ENCODE measurements at places on chromosomes 16 and 17.

GRCh38 chr17:8021565-8022359, 17.1 kb upstream of the ALOX15B start:
- ATAC-seq, result no peak

DNA sequence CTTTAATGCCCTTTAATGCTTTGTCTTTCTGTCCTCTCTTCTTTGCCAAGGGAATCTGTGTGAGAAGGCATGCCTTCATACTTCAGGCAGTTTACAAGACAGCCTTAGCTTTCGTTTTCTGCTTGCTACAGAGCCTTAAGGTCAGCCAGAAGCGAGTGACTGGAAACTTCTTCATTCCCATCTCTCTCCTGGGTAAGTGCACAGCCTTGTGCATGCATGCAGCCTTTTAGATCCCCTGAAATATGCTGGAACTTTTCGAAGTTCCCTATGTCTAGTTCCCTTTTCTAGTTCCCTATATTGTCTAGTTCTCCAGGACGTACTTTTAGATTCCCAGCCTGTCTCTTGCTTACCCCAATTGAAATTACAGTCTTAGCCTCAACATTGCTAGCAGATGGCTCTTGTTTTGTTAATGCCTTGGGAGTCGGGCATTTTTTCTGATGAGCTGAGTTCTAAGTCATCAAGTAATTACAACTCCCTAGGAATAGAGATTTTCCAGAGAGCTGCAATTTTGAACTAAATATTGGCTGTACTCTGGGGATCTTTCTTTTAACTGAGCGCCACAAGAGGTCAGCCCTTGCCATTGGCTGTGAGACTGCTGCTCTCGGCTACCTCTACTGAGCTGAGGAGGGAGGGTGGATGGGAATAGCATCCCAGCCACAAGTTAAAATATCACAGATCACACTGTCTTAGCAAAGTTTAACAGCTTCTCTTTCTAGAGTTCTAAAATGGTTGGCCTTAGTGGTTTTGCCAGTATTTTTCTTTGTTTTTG, 22.7 kb upstream of the PPM1D start:
- ATAC-seq, result peak; percentile 52

GRCh38 chr17:31586946-31587345, 195.5 kb downstream of the RAB11FIP4 start:
- no peak for ATAC-seq

DNA sequence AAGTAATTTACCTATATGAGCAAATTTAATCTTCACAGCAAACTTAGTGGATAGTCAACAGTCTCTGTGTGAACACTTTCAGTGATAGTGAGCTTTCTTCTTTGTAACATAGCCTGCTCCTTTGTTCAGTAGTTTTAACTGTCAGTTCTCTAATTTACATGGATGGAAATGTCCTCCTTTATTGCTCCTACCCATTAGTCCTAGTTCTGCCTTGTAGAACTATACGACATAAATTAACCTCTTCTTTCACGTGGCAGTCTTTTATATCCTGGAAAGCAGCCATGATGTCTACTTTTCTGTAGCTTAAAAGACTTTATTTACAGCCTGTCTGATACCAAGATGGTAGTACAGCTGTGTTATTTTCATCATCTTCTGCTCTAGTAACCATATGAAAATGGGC, 143.6 kb downstream of the TANC2 start:
- ATAC-seq, result no peak

- peak; percentile 77 for ATAC-seq
Measured at GRCh38 chr16:57071831-57072582, 20.4 kb upstream of the CPNE2 start.

- no peak for ATAC-seq
Measured at GRCh38 chr17:8629371-8630226, 926 bp downstream of the MYH10 start.

- ATAC-seq, result no peak
Measured at GRCh38 chr16:11118479-11118878, 137.5 kb downstream of the SOCS1 start.

GRCh38 chr17:12814718-12815117, 25.4 kb downstream of the ARHGAP44 start:
- ATAC-seq, result no peak

DNA sequence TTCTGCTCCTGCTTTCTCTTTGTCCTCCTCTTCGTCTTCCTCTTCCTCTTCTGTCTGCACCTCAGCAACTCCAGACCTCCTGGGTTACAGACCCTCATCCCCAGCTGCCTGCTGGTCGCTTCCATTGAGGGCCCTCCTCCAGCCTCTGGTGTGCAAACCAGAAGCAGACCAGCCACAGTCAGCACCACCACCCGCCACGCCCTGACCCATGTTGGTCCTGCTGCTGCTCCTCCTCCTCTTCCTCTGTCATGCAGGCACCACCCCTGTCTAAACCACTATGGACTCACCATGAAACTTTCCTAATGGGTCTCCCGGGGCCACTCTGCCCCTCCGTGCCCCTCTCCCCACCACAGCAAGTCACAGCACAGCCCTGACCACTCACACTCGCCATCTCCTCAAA, 11.4 kb upstream of the OGFOD3 start:
- ATAC-seq, result peak; percentile 36

GRCh38 chr16:76294396-76295214, 17.4 kb downstream of the CNTNAP4 start:
- ATAC-seq, result no peak

DNA sequence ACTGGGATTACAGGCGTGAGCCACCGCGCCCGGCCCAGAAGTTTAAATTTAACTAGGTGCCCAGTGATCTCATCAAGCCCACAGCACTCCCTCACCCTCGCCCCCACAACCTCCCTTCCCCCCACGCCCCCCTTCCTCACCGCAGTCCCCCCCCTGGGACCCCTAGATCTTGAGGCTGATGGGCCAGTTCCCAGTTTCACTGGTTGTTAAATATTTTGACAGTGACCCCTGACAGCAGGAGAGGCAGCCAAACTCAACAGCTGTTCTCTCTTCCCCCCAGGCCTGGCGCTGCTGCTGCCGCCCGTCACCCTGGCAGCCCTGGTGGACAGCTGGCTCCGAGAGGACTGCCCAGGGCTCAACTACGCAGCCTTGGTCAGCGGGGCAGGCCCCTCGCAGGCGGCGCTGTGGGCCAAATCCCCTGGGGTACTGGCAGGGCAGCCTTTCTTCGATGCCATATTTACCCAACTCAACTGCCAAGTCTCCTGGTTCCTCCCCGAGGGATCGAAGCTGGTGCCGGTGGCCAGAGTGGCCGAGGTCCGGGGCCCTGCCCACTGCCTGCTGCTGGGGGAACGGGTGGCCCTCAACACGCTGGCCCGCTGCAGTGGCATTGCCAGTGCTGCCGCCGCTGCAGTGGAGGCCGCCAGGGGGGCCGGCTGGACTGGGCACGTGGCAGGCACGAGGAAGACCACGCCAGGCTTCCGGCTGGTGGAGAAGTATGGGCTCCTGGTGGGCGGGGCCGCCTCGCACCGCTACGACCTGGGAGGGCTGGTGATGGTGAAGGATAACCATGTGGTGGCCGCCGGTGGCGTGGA, 15.6 kb downstream of the QPRT start:
- ATAC-seq, result no peak

DNA sequence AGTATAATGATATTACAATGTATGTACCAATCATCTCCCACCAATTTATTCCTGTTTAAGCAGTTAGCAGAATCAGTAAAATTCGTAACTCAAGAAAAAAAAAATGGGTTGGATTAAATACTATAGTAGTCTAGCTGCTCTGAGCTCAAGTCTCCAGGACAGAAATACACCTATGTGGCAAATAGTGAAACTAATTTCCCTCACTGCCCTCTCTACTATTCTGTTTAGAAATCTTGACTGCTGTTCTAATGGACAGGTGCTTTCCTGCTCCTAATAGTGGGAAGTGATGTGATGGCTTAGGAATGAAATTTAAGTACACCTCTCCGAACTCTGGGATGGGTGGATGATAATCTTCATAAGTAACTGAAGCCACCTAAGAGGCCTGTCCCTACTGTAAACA, 175.7 kb downstream of the KCNJ2 start:
- ATAC-seq, result no peak

- peak; percentile 92 for ATAC-seq
Measured at GRCh38 chr17:44708401-44709263, at the start of gene DBF4B. Gene DBF4B, plus strand, starts transcription at chr17:44708665. Its CDS starts 156 bp downstream, at chr17:44708821.

DNA sequence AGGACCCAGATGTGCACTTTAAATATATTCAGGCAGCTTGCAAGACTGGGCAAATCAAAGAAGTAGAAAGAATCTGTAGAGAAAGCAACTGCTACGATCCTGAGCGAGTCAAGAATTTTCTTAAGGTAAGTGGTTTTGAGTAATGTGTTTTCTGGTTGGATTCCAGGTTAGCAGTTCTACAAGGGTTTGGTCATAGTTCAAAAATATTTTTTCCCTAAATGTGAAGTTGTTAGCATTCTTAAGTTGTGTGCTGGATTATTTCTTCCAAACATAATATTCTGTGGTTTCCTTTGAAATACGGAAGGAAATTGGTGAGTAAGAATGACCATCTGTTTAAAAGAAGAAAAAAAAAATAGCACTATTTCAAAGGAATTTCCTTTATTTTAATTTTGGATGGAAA, 38.4 kb downstream of the PTRH2 start:
- no peak for ATAC-seq

DNA sequence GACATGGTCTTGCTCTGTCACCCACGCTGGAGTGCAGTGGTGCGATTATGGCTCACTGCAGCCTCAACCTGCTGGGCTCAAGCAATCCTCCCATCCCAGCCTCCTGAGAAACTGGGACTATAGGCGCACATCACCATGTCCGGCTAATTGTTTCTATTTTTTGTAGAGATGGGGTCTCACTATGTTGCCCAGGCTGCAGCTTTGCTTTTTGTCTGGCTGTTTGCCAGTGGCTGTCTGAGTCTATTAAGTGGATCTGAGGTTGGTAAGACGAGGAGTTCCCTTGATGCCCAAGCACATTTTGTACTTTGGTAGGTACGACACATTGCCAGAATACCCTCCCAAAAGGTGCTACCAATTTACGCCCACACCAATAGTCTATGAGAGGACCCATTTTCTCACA, 5.1 kb downstream of the TBX21 start:
- no peak for ATAC-seq

DNA sequence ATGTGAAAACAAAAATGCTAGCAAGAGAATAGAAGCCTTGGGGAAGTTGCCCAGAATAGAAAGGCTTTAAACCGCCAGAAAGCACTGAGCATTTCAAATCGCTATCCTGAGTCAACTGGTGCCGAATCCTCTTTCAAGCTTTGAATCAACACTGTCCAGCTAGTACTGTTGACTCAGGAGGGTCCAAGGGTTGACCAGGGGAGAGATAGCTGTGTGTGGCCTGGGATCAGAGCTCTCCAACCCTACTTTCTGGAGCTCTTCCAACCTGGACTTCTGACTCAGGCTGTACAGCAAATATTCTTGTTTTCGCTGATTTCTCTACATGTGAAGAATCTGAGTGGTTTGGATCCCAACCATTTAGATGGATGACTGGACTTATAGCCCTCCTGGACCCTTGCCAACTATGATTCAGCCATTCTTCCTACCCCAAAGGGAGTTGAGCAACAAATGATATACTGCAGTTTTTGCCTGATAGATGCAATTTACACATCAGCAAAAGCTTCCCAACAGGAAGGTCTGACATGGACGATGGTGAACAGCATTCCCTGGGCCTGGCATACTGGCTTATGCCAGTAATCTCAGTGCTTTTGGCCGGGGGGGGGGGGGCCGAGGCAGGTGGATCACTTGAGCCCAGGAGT, 154.0 kb upstream of the SDK2 start:
- no peak for ATAC-seq

DNA sequence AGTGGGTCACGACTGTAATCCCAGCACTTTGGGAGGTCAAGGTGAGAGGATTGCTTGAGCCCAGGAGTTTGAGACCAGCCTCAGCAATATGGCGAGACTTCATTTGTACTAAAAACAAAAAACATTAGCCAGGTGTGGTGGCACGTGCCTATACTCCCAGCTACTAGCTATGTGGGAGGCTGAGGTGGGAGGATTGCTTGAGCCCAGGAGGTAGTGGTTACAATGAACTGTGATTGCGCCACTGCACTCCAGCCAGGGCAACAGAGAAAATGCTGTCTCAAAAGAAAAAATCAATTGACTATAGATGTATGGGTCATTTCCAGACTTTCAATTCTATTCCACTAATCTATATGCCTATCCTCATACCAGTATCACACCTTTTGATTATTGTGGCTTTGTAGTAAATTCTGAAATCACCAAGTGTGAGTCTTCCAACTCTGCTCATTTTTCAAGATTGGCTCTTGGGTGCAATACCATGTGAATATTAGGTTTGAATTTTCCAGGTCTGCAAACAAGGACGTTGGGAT, 27.2 kb upstream of the CEP20 start:
- ATAC-seq, result no peak

DNA sequence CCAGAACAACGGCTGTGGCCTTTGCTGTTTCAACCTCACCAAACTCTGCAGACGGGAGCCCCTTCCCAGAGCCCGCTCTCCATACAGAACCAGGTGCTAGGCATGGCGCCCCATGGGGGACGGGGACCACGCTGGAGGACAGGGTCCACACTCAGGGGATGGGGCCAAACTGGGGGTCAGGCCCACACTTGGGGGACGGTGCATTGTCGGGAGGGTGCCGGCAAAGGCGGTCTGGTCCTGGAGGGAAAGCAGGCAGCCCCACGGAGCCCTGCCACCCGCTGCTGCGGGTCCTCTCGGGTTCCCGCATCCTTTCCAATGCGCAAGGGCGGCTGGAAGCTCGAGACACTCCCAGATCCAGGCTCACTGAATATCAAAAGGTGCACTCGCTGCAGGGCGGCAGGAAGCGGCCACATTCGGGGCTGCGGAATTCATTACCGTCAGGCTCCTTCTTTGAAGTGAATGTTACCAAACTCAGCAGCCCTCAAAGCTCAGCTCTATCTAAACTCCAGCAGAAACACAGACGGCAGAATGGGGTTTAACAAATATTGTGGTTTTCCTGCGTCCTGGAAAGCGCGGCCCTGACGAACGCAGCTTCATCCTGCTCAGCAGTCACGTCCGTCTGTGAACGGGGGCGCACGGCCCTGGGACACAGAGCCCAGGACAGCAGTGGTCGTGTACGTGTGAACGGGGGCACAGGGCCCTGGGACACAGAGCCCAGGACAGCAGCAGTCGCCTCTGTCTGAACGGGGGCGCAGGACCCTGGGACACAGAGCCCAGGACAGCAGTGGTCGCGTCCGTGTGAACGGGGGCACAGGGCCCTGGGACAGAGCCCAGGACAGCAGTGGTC, 41.3 kb downstream of the LMF1 start:
- ATAC-seq, result no peak

GRCh38 chr16:4376893-4377572, 5.4 kb downstream of the VASN start:
- ATAC-seq, result no peak

DNA sequence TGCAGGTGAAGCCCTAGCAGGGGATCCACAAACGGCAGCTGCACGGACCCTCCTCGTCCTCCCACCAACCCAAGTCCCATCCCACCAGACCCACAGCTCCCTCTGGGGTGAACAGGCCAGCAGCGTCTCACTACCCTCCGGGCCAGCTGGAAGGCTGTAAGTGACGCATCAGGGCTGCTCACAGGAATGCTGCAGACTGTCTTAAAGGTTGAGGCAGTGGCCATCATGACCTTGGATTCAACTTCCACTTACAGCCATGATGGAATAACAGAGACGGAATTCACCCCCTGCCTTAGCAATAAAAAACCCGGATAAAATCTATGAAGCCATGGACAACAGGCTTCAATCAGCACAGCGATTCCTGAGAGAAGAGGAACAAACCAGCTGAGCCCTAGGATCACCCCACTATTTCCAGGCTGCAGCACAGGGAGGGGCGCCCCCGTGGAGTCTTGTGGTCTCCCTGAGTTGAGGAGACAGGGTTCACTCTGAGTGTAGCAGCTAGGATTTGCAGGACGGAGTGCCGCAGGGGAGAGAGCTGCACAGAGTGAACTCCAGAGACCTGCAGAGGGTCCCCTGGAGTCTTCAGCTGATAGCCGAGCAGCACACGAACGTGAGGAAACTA, 10.5 kb downstream of the FAM83G start:
- no peak for ATAC-seq

GRCh38 chr17:17822189-17822588, 14.6 kb downstream of the SREBF1 start:
- no peak for ATAC-seq
